ENCODE measurements at places on chromosomes 11 and 22.

DNA sequence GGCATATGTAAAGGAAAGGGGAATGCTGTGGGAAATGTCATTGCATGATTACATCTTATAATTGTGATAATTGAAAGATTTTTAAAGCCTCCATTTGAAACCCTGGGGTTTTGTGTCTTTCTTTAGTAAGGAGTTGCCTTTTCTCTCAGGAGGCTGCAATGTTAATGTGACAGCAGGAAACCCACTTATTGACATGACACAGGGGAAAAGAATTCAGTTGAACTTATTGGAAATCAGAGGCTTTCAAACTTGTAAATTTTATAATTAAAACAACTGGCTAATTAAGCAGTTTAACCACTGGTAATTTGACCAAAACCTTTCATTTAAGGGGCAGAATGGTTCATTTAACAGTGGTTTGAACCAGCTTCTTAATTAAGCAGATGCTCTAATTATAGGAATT lies 31.2 kb downstream of the MRPL48 start:
- peak; percentile 56 for DNase-seq

- no peak for DNase-seq
These were observed 103.7 kb upstream of the CLMP start for GRCh38 chr11:123298488-123299447.

DNA sequence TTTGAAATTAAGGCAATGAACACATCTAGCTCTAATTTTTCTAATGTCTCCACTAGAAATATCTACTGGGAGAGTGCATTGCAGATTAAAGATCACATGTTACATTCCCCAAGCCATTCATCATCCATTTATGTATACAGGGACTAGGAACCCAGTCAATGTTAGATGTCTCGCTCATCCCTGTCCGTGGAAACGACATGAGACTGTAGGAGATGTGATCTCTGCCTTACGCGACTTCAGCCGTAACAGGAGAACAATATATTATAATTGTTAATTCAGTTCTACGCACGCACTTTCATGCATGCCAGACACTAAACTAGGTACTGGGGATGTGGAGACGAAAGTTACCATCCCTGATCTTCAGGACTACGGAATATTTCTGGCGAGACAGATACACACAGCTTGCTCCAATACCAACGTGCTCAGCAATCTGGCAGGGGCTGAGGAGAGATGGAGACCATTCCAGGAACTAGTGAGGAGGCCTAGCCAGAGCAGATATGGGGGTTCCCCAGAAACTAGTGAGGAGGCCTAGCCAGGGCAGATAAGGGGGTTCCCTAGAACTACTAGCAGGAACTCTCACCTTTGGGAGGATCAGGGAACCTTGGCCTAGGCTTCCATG lies 706 bp downstream of the DCPS start:
- no peak for DNase-seq

- DNase-seq = no peak
These were observed 65.2 kb downstream of the CD82 start for GRCh38 chr11:44630511-44631210.

- no peak for DNase-seq
These were observed 97.0 kb downstream of the SYT9 start for GRCh38 chr11:7348432-7349304.

- peak; percentile 96 for DNase-seq
These were observed 94.9 kb downstream of the ZBTB16 start for GRCh38 chr11:114154271-114155047.

- no peak for DNase-seq
These were observed 4.7 kb downstream of the ANO1 start for GRCh38 chr11:70082829-70083228.

DNA sequence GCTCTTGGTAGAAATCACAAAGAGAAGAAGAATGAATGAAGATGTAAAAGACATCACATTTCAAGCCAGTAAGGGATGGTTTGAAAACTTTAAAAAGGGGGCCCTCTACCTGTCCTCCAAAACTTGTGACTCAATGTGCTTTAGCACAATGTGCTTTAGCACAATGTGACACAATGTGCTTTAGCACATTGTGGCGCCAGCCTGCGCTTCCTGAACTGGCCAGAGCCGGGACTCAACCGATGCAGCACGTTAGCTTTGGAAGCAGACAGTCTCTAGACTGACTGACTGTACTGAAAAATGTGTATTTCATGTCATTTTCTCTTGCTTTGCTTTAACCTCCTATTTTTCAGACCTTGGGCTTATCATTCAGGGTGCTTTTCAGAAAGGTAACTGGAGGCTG lies 63.5 kb downstream of the FAM83F start:
- DNase-seq = no peak

DNA sequence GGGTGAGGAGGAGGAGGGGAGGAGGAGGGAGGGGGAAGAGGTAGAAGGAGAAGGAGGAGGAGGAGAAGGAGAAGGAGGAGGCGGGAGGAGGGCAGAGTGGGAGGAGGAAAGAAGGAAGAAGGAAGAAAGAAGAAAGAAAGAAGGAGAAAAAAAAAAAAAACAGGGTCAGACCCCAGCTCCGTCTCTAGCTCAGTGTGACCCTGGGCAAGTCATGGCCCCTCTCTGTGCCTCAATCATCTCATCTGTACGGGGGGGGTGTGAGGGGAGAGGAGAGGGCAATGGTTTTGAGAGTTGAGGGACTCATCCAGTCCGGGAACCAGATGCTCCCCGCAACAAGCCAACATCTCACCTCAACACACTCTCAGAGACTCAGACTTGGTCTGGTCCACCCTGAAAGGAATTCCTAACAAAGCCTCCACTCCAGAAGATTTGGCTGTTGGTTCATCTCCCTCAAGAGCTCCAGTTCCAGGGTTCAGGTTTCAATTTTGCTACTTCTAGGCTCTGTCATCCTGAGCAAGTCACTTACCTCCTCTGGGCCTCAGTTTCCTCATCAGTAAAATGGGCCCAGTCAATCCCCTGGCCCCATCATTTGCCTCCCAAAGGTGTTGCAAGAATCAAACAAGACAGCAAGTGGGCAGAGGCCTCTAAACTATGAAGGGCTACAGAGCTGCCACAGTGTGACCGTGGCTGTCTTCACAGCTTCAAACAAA lies 7.7 kb downstream of the CARD10 start:
- no peak for DNase-seq

DNA sequence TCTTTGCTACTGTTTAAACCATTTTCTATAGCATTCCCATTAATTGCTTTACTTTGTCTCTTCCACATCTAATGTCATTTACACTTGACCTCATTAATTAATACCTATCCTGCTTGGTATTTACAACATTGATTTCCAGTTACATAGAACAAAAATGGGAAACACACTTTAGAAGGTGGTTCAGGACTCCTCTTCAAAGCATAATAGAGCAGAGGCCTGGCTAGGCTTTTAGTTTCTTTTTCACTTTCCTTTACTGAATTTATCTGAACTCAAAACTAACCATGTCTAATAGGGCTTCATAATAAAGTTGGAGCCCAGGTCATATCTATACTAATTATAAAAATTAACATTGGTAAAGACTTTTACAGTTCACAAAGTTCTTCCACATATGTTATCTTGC lies 648.0 kb upstream of the KIRREL3 start:
- no peak for DNase-seq

- DNase-seq = no peak
These were observed 123.6 kb downstream of the EHF start for GRCh38 chr11:34744511-34744910.

GRCh38 chr11:117421476-117421875 lies 93.8 kb downstream of the CEP164 start:
- DNase-seq = no peak

DNA sequence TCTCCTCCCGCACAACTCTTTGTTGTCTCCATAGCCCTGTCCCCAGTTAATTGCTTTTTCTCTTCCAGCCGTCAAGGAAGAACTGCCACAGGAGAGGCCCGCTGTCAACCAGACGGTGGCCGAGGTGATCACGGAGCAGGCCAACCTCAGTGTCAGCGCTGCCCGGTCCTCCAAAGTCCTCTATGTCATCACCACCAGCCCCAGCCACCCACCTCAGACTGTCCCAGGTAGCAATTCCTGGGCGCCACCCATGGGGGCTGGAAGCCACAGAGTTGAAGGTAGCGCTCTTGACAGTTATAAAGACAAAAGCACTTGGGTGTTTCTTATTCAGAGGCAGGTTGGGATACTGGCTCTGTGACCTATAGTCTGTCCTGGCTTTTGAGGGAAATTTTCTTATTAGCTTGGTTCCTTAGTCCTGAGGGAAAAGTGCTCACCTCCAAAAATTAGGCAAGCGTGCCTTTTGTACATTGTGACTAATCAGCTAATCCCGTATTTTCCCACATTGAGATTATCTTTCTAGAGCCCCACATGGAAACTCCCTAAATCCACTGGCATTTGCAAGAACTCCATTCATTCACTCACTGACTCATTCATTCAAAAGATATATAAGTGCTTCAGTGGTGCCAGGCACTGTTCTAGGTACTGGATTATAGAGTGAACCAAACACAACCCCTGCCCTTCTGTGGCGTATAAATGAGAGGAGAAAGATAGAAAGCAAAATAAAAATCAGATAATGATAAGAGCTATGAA lies 65.9 kb downstream of the KREMEN1 start:
- no peak for DNase-seq

DNA sequence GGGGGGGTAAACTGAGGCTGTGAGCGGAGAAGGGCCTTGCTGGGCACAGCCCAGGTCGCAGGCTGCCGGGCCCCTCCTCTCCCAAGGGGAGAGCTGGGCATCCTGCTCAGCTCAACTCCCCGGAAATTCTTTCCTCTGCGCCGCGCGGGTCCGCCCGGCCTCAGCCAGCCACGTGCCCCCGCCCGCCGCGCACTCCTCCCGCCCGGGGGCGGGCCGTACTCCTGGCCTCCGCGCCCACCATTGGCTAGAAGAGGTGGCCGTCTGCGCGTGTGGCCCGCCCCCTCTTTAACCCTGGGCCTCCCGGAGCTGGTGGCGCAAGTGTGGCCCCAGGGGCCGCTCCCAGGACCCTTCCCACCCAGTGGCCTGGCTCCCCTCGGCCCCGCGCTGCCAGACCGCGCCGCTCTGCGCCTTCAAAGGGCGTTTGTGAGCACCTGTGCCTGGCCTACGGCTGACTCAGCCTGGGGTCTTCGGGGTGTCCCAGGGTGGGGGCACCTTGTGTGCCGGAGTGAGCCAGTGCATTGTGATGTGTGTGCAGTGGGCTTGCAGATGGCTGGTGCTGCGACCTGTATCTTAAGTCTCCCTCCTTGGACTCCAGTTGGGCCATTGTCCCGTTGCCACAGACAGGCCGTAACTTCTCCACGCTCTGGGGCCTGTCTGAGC lies 2.0 kb downstream of the MRGPRF start:
- DNase-seq = peak; percentile 86

DNA sequence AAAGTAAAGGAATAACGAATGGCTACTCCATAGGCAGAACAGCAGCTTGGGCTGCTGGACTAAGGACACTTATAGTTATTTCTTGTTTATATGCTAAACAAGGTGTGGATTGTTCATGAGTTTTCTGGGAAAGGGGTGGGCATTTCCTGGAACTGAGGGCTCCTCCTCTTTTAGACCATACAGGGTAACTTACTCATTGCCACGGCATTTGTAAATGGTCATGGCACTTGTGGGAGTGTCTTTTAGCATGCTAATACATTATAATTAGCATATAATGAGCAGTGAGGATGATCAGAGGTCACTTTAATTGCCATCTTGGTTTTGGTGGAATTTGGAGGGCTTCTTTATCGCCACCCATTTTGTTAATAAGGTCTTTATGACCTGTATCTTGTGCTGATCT lies 7.0 kb downstream of the OR4X1 start:
- DNase-seq = no peak

- peak; percentile 37 for DNase-seq
These were observed 2.0 kb upstream of the LMO2 start for GRCh38 chr11:33893711-33894397.

GRCh38 chr11:77104727-77105126 lies 2.1 kb downstream of the OMP start:
- DNase-seq = peak; percentile 69

- peak; percentile 47 for DNase-seq
These were observed 55.5 kb downstream of the CLPB start for GRCh38 chr11:72378704-72379383.

- DNase-seq = peak; percentile 45
These were observed 8.6 kb upstream of the CD82 start for GRCh38 chr11:44556735-44557409.

GRCh38 chr11:128297091-128297651 lies 290.2 kb downstream of the ETS1 start:
- DNase-seq = no peak

DNA sequence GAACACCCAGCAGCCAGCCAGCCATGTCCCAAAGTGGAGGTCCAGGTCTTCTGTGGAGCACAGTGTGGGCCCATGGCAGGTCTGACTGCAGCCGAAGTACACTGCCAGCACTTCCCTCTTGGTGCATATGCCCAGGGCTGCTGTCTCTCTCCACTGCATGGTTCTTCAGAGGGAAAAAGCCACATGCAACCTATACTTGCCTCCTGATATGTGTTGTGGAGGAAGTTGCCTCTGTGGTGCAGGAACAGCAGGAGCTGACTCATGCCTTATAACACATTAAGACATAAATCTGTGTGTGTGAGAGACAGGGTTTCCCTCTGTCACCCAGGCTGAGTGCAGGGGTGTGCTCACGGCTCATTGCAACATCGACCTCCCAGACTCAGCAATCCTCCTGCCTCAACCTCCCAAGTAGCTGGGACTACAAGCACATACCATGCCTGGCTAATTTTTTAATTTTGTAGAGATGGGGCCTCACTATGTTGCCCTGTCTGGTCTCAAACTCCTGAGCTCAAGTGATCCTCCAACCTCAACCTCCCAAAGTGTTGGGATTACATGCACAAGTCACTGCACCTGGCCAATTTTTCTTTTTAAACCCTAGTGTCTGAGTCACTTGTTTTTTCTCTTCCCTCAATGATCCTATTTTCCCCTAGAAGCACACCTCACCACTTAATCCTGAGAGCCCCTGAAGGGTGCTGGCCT lies 98.8 kb downstream of the MPPED2 start:
- DNase-seq = peak; percentile 49

DNA sequence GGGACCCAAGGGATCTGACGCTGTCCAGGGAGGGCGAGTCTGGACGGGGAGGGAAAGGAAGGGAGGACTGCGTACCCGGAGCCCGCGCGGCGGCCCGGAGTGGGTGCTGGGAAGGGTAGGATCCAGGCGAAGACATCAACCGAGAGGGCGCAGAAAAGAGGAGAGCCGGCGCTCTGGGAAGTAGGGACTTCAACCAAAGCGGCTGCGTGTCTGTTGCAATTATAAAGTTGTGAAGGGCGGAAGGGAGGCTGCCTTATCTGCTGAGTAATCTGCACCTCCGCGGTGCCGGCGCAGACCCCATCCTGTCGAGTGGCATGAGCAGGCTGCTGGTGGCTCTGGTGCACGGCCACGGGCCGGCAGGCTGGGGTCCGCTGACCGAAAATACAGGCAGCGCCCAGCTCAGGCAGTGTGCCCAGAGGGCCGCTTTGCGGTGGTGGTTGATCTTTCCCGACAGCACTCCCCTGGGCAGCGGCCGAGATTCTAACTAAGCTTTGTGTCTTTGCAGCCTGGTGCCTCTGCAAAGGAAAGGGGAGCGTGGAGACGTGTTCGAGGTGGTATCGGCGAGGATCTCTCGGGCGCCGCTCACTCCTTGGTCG lies 978 bp downstream of the C11orf87 start:
- DNase-seq = peak; percentile 20

All from iris pigment epithelial cell (primary cell).